ENCODE measurements at places on chromosomes 4 and X. TPM values are rescaled to one million over a fixed set of nuclear protein-coding genes. Genes with fewer than 3 reads are reported as not detected.

The XK gene
- total RNA-seq, result 1.4 TPM

- no peak for DNase-seq
Measured at GRCh38 chr4:145880355-145880960, 58.2 kb downstream of the ZNF827 start.

The CT47B1 gene
- not detected for total RNA-seq

The BGN gene
- 3.2 TPM for total RNA-seq

DNA sequence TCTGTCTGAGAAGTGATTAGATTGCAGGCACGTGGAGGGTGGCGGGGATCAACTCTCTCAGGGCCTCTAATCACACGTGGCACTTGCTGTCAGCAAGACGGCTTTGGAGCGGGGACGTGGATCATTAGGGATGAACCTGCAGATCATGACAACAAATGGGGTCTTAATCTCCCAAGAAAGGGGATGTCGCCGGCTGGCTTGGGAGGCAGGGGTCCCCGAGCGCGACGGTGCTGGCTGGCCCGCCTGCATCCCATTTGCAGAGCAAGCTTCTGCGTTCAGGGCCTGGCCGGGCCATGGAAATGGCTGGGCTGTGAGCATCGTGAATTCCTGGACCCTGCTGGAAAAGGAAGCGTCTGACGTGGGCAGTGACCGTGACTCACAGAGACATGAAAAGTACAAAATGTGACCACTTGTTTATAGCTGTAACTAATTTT, 85.1 kb upstream of the SHOX start:
- no peak for DNase-seq

- no peak for DNase-seq
Measured at GRCh38 chrX:70554081-70554480, 109.4 kb downstream of the DLG3 start.

- no peak for DNase-seq
Measured at GRCh38 chr4:98801259-98801725, 127.6 kb downstream of the EIF4E start.

GRCh38 chr4:23855912-23856605, 33.8 kb downstream of the PPARGC1A start:
- no peak for DNase-seq

The DGAT2L6 gene
- total RNA-seq, result not detected

The NHSL2 gene
- total RNA-seq, result 8.1 TPM

The BMPR1B gene
- total RNA-seq, result 0.77 TPM

The CCKAR gene
- not detected for total RNA-seq

GRCh38 chrX:153380691-153381090, 20.5 kb downstream of the PNMA6E start:
- no peak for DNase-seq

The DNAJB14 gene
- total RNA-seq, result 39.9 TPM

The ITM2A gene
- 43.4 TPM for total RNA-seq

The UGT2A1 gene
- 0.34 TPM for total RNA-seq

GRCh38 chr4:46986922-46987638, 6.3 kb downstream of the GABRA4 start:
- DNase-seq, result no peak

The CCSER1 gene
- total RNA-seq, result 1.1 TPM

The MAGEE1 gene
- 7.3 TPM for total RNA-seq

The EVC gene
- total RNA-seq, result 12.5 TPM

DNA sequence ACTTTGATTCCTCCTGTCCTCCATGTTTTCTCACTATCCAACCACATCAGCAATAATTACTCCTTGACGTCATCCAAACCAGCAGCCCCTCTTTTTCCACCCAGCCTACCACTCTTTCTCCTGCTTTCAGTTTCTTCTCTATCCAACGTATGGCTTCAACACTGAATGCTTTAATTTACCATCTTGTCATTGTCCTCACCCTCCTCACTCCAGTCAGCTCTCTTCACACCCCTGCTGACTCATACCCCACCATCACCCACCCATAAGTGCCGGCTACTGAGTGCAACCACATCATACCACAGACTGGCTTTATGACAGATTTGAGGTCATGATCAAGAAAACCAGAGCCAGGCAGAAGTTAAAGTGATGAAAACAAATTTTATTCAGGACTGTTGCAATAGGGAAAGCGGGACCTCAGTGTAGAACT, 9.8 kb upstream of the ANXA5 start:
- no peak for DNase-seq

GRCh38 chr4:100421361-100421978, 96.4 kb downstream of the EMCN start:
- DNase-seq, result no peak

The ARHGAP36 gene
- total RNA-seq, result 0.09 TPM

GRCh38 chr4:157824021-157824420, 348.8 kb downstream of the GASK1B start:
- DNase-seq, result no peak

The CXCL13 gene
- total RNA-seq, result not detected

DNA sequence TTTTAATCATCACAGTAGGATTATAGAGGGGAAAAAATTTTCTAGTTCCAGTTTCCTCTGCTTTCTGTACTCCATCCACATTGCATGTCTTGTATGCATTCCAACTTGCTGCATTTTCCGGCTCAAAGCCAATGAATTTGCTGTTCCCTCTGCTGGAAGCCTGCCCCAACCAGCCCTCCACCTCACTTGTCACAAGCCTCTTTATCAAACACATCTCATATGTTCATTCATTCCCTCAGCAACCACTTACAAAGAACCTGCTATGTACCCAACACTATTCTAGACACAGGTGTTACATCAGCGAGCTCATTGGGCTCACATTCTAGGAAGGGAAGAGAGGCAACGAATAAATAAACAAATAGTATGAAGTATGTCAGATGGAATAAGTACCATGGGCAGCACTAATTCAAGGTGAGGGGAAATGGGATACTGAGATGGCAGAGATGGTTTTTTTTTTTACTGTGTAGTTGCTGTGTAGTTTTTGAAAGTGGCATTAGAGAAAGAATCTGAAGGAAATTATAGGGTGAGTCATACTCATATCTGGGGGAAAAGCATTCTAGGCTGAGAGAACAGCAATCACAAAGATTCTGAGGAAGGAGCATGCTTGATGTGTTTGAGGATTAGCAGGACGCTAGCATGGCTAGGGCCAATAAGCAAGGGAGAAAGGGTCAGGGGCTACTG, 332.5 kb downstream of the PDGFC start:
- no peak for DNase-seq

GRCh38 chr4:8730159-8730558, 137.6 kb downstream of the CPZ start:
- no peak for DNase-seq

The GPR119 gene
- not detected for total RNA-seq

- peak; percentile 73 for DNase-seq
Measured at GRCh38 chr4:70601422-70602039, 9.5 kb downstream of the AMBN start.

DNA sequence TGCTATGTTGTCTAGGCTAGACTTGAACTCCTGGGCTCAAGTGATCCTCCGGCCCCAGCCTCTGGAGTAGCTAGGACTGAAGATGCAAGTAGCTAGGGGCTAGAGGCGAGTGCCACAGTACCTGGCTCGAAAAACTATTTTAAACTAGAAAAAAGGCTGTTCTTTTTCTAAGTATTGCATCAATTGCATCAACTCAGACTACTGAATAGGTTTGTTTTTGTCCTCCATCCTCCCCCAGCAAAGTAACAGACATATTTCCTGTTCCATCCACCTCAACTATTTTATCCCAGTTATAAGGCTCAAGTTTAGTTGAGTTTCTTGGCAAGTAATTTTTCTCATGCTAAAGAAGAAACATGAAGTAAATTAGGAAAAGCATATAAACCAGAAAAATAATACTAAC, 4.1 kb downstream of the SH3RF1 start:
- DNase-seq, result no peak

DNA sequence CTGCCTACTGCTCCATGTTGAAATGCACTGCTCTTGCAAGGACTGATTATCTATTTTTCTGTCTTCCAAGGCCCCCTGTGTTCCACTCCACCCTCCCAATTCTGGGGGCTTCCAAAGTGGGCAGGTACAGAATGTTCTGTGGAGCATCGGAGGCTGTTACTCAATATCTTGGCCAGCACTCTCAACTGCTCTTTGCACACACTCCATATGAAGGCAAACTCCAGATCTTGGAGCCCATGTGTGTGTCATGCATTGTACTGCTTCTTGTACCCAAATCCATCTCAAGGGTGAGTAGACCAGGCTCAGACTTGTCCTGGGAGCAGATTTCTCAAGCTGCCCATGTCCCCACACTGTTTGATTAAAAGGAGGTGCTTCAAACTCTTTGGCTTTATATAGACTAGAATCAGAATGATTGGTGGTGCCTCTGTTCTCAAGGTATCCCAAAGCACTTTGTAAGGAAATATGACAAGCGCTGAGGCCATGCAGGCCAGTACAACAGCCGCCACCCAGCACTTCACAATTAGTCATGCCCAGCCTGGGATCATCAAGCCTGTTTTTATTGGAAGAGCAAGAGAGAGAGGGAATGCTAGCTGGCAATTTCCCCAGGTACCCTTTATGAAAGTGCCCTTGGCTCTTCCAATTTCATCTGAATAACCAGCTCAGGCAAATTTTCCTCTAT, 44.3 kb downstream of the AR start:
- no peak for DNase-seq

- no peak for DNase-seq
Measured at GRCh38 chr4:18155067-18156041, 133.8 kb upstream of the LCORL start.

DNA sequence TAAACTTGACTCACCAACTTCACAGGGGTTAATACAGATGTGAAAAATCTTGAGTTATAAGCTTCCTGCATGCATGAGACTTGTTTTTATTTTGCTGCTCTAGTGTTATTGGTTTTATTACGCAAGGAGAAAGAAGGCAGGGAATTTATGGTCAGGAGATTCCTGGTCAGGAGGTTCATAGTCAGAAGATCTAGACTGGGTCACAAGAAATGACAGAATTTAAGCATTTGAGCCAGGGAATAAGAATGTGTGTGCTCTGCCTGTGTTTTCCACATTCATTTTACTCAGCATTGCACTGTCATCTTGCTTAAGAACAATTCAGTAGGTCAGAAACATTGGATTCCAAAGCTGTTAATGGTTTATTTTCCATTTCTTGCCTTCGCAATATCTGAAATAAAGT, 2522.1 kb downstream of the ARAP2 start:
- DNase-seq, result no peak

DNA sequence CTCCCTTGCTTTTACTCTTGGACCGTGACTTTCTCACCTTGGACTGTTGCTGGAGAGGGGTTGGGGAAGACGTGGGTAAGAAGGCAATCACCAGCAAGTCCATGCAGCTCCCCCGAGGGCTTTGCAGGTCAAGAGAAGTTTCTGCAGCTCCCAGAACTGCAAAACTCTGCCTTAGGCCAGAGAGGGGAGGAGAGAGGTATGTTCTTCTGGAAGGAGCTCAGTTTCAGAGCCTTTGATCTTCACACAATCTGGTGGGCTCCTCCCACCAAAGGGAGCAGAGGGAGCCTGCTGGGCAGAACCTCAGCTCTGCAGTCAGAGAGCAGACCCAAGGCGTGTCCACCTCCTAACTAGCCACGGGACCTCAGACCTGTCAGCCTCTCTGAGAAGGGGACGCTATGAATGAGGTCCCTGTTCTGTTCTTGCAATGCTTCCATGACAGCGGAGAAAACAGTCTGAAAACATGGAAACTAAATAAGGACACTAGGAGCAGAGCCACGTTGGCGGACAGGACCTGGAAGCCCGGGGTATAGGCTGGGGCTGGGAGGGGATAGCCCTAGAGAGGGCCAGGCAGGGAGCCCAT, 92.8 kb downstream of the EVC2 start:
- DNase-seq, result no peak

DNA sequence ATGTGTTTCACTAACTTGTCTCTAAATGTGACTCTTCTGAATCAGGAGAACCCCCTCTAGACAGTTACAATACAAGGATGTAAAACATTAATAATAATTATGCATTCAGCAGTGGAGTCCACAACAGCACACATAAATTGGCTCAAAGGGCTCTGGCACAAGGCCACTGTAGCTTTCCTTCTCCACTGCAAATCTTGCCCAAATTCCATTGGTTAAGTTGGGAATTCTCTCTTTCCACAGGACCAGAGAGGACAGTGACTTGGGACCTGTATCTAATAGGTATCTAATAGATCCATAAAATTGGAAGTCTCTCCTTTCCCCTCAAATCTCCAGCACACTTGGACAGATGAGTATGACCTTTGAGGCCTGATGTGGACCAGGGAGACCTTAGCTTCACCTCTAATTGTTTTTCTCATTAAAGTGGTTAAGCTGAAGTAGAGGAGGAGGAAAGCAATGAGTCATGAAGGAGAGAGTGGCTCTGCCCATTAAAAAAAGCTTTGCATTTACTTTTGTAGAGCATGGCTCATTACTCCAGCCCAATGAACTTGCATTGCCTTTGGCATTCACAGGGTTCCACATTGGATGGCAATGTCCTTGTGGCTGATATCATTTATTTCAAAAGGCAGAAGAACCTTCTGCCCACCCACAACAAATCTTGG, 72.3 kb upstream of the SH3RF1 start:
- DNase-seq, result no peak

- DNase-seq, result no peak
Measured at GRCh38 chrX:132216806-132217202, 2.4 kb downstream of the RAP2C start.

GRCh38 chr4:1752284-1753041, 31.1 kb downstream of the TACC3 start:
- DNase-seq, result no peak

GRCh38 chr4:6332042-6332668, 62.5 kb downstream of the WFS1 start:
- peak; percentile 82 for DNase-seq

GRCh38 chr4:156945532-156945931, 26.1 kb downstream of the PDGFC start:
- DNase-seq, result no peak

DNA sequence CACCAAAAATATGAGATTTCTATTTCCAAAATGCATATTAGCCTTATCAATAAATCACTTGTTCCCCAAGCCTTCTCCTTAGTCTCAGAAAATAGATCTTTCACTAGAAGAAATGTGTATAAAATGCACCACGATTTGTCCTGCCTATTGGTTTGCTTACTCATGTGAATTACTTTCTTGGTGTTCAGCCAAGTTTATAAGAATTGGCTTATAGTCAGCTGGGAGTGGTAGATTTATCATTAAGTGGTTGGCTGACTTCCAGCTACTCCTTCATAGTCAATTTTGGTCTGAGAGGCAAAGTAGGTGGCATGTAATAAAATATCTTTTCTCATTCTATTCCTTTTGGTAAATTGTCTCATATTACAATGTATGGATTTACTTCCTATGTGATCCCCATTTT, 1.3 kb downstream of the SULT1E1 start:
- DNase-seq, result no peak

DNA sequence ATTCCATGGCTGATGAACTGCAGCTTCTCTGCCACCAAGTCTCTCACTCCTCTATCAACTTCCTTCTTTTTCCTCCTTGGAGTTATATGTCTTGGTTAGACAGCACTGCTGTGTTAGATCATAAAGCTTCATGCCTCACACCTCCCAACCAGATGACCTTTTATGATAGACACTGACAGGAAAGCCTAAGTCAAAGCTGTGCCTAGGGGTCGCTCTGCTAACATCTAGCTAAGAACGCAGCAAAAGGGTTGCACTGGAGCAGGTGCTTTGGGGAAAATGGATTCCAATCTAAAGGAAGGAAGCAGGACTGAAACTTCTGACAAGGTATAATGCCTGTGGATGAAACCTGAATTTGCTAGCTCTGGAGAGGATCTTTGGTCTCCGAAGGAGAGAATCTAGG, 509.7 kb downstream of the SMARCA1 start:
- peak; percentile 28 for DNase-seq

GRCh38 chrX:22220941-22221340, 51.8 kb upstream of the CBLL2 start:
- no peak for DNase-seq

- DNase-seq, result no peak
Measured at GRCh38 chrX:9935436-9935835, 31.7 kb upstream of the CLDN34 start.

- no peak for DNase-seq
Measured at GRCh38 chr4:174260099-174260498, 23.4 kb downstream of the FBXO8 start.
